Aorta (tissue), 5 donors: ENCODE measurements at places on chromosomes 3 and 15. TPM values are rescaled to one million over a fixed set of nuclear protein-coding genes. Genes with fewer than 3 reads are reported as not detected.

COMMD2 gene
- polyA plus RNA-seq: 20.3 TPM

LSMEM2 gene
- 1.3 TPM for polyA plus RNA-seq

DNA sequence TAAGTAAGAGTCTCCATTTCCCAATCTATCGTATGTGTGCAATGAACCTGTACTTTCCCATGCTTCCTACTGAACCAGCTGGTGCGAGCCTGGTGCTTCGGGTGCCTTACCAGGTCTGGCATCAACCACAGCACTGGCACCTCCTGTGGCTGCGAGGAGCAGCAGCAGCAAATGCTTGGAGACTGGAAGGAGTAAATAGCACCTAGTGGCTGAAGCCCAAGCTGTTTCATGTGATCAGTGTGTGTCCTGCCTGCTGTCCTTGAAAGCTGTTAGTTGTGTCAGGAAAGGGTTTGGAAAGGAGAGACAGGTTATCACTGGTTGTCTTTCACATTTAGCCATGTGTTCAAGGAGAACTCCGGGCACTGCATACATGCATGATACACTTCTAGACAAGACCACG lies 31.8 kb downstream of the PCOLCE2 start:
- no peak for DNase-seq

DNA sequence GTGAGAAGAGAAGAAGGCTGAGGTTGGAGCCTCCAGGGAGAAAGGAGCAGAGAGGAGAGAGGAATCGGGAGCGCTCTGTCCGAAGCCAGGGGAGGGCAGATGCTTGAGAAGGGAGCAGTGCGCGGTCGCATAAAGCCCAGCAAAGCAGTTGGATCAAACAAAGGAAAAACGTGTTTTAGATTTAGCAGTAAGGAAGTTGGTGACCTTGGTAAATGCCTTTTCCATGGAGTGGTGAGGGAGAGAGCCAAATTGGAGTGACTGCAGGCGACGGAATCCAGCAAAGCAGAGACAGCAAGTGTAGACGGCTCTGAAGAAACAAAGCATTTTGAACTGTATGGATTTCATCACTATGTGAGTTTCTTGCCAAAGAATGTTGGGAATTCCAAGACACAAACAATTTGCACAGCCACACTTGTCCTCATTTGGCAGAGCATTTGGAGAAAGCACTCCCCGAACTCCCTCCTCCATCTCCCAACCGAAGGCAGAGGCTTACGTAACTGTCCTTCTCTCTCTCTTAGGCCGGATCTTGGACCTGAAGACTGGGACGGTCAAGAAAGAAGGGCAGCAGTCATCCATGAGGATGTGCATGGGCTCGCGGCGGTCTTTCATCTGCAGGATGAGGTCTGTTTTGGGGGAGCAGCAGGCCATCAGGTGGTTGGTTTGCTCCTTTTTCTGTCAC lies 103.6 kb downstream of the ARNT2 start:
- DNase-seq: no peak

DNA sequence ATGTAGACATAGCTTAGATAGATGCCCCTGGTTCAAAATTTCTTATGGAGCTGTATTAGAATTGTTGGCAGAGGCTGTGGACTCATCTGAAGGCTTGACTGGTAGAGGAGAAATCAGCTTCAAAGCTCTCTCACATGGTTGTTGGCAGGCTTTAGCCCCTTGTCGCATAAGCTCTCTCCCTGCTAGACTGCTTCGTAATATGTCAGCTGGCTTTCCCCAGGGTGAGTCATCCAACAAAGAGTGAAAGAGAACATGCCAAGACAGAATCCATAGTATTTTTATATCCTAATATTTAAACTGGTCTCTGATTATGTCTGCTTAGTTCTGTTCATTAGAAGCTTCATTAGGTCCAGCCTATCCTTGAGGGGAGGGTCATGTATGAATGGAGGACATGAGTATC lies 427.4 kb upstream of the NAALADL2 start:
- DNase-seq: no peak
